ENCODE measurements at places on chromosomes 2 and 18.

GRCh38 chr2:73408198-73408597 lies 22.6 kb downstream of the ALMS1 start:
- DNase-seq: no peak

- DNase-seq: no peak
Observed at GRCh38 chr2:54377901-54378493, 78.1 kb upstream of the SPTBN1 start.

DNA sequence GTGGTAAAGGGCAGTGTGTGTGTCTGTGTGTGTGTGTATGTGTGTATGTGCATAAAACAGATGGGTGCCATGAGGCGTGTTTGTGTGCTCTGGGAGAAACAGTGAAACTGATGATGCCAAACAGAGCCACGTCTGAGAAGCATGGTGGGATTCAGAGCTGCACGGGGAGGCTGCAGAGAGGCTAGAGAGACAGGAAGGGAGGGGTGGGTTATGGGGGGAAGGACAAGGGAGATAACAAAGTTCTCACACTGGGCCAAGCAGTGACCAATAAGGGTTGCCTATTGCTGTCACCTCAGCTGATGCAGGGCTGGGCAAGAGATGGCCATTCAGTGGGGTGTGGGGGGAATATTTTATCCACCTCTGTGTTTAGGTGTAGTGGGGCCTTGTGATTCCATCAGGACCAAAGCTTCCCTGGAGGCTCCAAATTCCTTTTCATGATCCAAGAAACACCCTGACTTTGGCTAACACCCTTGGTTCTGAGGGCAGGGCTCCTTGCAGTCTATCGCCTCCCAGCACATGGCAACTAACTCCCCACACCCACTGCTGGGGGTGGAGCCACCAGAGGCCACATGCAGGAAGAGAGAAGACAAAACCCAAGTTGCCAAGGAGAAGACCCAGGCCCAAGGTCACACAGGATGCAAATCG lies 54.2 kb upstream of the POMC start:
- DNase-seq: no peak

GRCh38 chr18:57930476-57930875 lies 113.5 kb upstream of the NEDD4L start:
- DNase-seq: no peak

Data from cerebellar nuclear complex (tissue), 1 donor.